ENCODE measurements at places on chromosomes 12 and 14. TPM values are rescaled to one million over a fixed set of nuclear protein-coding genes. Genes with fewer than 3 reads are reported as not detected.

DNA sequence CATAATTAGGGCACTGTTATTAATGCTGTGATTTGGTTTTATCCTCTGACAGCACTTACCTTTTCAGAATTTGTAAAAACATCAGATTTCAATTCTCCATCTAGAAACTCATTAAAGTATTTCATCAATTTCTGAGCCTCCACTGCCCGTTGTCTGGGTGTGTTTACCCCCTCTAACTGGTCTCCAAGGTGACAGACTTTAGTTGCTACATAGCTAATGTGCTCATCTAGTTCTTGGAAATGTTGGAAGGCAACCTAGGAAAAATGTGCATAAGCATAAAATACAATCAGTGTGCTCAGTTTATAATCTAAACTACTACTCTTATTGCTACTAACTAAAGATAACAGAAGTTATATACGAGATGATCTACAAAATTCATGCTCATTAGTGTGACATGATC is 24.6 kb downstream of the EXOC5 start:
- DNase-seq = no peak

GRCh38 chr14:32620724-32621123 is 291.6 kb downstream of the AKAP6 start:
- no peak for DNase-seq

The PTPRB gene
- not detected for polyA plus RNA-seq

DNA sequence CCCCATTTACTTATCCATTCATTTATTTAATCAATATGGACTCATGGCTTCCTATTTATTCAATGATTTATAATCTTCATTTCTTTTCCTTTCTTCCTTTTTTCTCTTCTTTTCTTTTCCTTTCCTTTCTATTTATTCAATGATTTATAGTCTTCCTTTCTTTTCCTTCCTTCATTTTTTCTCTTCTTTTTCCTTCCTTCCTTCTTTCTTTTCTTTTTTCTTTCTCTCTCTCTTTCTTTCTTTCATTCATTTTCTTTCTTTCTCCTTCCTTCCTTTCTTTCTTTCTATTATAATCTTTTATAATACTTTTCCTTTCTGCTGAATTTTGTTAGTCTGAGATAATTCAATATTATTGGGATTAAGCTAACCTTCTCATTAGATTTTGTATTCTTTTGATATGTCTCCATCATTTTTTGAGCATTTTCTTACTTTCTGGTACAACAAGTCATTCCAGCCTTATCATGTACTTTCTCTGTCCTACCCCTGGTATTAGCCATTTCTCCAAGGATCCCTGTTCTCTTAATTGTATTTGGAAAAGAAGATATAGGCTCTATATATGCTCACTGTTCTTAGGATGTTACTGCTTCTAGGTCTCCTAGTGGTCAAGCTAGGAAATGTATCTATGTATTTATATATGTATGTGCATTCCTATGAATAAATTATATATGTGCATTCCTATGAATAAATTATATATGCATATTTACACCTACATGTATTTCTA is 12.1 kb downstream of the LACRT start:
- DNase-seq = no peak

The TMEM229B gene
- 7.2 TPM for polyA plus RNA-seq

The ANKLE2 gene
- polyA plus RNA-seq = 29.1 TPM

- no peak for DNase-seq
Measured at GRCh38 chr12:56082382-56082781, 2.4 kb downstream of the ERBB3 start.

- no peak for DNase-seq
Measured at GRCh38 chr12:64893961-64894360, 69.5 kb downstream of the TBC1D30 start.

The KCNA5 gene
- 0.16 TPM for polyA plus RNA-seq

GRCh38 chr12:11885261-11886038 is 185.3 kb upstream of the BCL2L14 start:
- no peak for DNase-seq

DNA sequence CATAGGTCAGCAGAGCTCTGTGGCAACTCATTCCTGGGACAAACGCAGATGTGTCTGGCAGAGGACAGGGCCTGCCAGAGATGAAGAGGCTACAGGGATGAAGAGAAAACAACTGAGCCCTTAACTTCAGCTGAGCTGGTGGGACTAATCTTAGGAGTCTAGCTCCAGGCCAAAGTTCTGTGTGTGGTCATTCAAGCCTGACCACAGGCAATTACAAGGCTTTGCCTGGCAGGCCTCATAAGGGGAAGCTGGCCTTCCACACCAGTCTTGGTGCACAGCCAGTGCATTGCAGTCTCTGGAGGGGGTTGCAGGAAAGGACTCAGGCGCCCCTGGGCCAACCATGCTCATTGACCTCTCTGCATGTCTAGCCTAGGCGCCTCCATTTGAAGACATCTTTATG is 127.6 kb upstream of the DAAM1 start:
- DNase-seq = no peak

GRCh38 chr12:48828293-48828692 is 10.0 kb downstream of the CACNB3 start:
- DNase-seq = no peak

- no peak for DNase-seq
Measured at GRCh38 chr12:42167711-42168110, 23.0 kb upstream of the GXYLT1 start.

- no peak for DNase-seq
Measured at GRCh38 chr14:61258985-61259384, 22.2 kb downstream of the TMEM30B start.

The ARHGEF40 gene
- 0.99 TPM for polyA plus RNA-seq

- DNase-seq = no peak
Measured at GRCh38 chr14:106115401-106115800, 589.0 kb downstream of the TMEM121 start.

GRCh38 chr12:52212701-52213563 is 20.1 kb upstream of the KRT7 start:
- no peak for DNase-seq

- DNase-seq = no peak
Measured at GRCh38 chr14:94363151-94363624, 25.2 kb downstream of the SERPINA1 start.

DNA sequence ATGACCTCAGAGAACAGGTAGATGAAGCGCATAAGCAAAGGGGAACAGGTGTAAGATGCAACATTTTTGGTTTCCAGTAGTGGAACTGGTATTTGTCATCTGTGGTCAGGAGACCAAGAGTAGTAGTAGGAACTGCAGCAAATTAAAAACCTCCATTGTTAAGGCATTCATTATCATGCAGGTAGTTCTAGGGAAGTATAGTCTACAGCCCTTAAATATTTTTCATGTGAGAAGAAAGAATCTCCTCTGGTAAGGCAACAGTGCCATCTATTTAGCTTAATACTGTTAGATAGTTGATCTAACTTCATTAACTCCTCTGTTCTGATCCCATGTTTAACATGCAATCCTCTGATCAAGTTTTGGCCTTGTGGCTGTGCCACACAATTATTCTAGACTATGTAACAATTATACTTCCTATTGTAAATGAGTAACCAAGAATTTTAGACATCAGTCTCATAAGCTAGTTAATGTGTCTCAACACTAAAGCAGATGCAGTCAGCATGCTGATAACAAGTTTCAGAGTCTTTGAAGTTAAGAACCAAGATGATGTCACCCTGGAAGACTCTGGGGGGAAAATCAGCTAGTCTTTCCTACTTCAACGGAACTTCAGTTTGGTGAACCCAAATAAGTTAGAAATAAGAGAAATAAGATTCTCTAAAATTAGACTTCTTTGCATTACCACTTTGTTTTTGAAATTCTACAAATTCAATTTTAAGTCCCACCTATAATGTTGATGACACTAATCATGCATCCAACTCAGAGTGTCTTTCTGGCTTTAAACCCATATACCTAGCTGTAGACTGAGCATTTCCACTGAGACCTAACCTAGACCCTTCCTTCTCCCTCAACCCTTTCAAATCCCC is 70.9 kb downstream of the STXBP6 start:
- DNase-seq = no peak

GRCh38 chr14:103897075-103897947 is 30.9 kb upstream of the TDRD9 start:
- DNase-seq = no peak

GRCh38 chr14:71475916-71476315 is 456.3 kb upstream of the RGS6 start:
- DNase-seq = no peak

DNA sequence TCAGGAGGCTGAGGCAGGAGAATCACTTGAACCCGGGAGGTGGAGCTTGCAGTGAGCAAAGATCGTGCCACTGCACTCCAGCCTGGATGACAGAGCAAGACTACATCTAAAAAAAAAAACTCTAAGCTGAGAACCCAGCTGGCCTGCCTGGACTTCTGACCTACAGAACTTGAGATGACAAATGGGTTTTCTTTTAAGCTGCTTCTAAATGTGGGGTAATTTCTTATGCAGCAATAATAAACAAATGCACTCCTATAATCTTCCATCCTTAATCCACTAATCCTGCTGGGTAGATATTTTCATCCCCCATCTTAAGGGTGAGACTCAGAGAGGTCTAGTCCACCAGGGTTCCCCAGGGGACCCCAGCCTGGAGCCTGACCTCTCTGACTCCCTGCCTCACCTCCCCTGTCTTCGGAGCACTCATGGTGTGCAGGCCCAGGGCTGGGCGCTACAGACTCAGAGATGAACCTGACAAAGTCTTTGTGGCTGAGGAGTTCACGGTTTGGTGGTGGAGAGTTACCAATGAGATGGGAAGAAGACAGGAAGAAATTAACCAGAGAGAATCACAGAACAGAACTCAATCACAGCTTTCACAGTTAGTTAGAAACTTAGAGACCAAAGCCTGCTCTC is 39.7 kb upstream of the BDKRB2 start:
- no peak for DNase-seq

The NGB gene
- not detected for polyA plus RNA-seq

The OASL gene
- not detected for polyA plus RNA-seq

The OAS1 gene
- 82.0 TPM for polyA plus RNA-seq

GRCh38 chr12:42234970-42235369 is 3.1 kb downstream of the YAF2 start:
- DNase-seq = no peak

DNA sequence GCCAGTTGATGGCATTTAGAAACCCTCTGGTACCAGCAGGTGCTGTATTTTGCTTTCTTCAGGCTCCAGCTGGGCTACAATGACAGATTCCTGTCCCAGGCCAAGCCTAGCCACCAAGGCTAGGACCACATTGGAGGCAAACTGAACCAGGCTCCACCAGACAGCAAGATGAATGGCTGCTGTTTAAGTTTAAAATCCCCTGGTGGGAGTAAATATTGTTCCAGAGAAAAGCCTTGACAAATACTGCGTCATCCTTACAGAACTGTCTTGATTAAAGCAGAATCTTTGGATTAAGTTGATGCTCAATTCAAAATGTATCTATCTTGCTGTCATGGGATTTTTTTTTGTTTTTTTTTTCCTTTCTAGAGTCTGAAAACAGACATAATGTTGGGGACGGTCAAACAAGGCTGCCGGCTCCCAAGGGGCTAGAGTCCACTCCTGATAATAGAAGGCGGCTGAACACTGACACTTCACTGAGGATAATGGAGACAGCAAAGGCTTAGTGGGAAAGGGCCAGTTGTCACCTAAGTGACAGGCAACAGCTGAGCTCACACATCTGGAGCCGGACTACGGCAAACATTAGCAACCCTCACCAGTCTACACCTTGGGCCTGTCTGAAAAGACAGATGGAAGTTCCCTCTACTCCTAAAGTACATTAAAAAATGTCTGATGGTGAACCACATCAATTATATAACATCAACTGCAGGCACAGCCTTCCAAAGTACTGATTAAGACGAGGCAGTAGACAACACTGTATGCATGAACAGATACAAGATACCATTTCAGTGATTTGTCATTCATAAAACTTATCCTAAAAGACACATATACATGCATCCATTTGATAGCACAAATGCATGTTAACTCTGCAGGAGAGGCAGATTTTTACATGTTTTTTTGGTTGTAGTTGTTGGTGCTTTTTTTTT is 1.7 kb downstream of the PRICKLE1 start:
- no peak for DNase-seq

DNA sequence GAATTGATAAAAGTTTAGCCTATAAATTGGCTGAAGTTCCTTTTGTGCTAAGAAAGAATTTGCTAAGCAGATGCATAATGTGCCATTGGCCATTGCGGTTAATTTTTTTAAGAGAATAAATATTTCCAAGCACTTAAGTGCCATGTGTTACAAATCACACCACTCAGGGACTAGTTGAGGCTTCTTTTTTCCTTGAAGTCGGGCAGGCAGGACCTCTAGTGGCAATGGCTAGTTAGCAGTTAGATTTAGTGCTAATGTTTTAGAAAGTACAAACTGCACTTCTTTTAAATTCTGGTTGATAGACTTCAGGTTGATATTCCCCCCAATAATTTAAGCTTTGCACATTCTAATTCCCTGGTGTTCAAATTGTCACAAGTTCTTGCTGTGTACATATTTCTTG is 294.3 kb downstream of the APAF1 start:
- no peak for DNase-seq

- DNase-seq = no peak
Measured at GRCh38 chr14:31286456-31287293, 79.1 kb upstream of the HECTD1 start.

- DNase-seq = no peak
Measured at GRCh38 chr12:92147491-92147890, 1.8 kb upstream of the BTG1 start.

DNA sequence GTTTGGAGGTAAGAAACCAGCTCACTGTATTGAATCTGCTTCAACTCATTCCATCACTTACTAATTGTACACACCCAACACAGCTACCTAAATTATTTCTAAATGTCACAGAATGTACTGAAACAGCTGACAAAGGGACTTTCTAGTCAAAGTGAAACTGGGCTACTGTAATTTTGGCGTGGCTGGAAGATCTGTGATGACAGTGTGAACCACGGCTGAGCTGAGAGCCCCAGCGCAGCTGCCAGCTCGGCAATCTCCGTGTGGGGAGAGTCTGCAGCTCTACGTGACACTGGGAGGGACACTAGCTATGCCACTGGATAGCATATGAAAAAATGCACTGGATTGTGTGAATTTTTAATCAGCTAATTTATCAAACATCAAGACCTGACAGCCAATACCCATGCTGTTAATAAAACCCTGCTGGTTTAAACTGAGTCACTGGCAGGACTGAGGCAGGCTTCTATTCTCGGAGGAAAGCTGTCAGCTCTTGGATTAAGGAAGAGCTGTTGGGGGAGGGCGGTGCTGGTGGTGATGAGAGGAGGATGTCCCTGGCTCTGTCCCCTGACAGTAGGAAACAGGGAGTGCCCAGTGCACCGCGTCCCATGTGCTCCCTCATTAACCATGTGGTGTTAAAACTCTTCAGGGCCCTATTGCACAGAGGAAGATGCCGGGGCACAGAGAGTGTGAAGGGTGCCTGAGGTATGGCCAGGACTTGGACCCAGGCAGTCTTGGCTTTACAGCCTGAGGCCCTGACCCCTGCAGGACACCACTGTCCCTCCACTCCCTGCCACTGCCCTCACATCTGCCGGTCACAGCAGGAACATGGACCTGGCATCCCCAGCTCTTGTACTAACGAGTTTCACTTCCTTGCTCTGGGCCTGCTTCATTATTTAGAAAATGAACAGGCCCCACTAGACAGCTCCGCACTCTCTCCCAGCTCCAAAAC is 13.3 kb downstream of the SLC15A4 start:
- no peak for DNase-seq

The CCDC196 gene
- not detected for polyA plus RNA-seq

The HOTAIR gene
- polyA plus RNA-seq = not detected
